ENCODE measurements at places on chromosomes 2 and 18.

DNA sequence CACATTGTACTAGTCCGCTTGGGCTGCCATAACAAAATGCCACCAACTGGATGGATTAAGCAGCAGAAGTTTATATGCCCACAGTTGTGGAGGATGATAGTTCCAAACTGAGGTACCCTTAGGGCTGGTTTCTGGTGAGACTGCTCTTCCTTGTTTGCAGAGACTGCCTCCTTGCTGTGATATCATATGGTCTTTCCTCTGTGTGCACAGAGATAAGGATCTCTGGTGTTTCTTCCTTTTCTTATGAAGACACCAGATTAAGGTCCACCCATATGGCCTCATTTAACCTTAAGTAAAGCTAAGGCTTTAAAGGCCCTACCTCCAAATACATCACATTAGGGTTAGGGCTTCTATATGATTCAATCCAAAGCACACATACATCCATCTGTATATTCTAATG is 738.2 kb upstream of the GCFC2 start:
- no peak for DNase-seq

- no peak for DNase-seq
Observed at GRCh38 chr2:156157670-156158069, 174.9 kb downstream of the NR4A2 start.

DNA sequence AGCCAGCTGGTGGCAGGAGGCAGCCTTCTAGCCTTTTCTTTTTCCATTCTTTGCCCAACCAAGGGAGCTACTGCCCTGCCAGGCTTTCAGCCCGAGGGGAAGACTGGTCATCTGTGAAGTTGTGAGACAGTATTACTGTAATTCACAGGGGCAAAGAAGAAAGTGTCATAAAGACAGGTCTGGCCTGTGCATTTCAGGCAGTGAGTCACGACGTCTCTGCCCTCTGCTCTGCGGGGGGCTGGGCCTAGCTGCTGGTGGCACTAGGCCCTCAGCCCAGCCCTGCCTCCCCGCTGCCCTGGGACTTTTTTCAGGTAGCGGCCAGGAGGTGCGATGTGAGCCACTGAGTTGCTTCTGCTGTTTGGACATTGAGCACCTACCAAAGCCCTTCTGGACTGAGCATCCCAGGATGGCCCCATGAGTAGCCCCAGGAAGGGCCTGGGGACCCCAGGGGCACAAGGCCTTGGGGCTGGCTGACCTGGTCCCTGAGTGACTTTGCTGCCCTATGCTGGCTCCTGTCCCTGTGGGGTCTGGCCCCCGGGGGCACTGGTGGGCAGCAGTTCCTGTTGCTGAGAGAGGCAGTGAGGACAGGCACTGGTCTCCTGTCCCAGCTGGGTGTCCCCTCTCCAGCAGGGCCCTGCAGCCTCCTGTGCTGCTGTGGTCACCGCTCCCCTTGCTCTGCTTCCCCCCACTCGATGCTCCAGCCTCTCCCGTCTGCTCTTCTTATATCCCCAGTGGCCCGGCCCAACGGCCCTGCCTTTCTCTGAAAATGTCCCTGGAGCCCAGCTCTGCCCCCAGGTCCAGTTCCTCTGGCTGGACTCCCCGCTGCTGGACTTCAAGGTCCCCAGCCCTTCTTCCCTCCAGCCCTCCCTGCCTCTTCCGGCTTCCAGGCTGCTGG is 7.0 kb downstream of the INHBB start:
- DNase-seq: no peak

GRCh38 chr18:14026199-14026598 is 106.0 kb downstream of the ZNF519 start:
- DNase-seq: no peak

DNA sequence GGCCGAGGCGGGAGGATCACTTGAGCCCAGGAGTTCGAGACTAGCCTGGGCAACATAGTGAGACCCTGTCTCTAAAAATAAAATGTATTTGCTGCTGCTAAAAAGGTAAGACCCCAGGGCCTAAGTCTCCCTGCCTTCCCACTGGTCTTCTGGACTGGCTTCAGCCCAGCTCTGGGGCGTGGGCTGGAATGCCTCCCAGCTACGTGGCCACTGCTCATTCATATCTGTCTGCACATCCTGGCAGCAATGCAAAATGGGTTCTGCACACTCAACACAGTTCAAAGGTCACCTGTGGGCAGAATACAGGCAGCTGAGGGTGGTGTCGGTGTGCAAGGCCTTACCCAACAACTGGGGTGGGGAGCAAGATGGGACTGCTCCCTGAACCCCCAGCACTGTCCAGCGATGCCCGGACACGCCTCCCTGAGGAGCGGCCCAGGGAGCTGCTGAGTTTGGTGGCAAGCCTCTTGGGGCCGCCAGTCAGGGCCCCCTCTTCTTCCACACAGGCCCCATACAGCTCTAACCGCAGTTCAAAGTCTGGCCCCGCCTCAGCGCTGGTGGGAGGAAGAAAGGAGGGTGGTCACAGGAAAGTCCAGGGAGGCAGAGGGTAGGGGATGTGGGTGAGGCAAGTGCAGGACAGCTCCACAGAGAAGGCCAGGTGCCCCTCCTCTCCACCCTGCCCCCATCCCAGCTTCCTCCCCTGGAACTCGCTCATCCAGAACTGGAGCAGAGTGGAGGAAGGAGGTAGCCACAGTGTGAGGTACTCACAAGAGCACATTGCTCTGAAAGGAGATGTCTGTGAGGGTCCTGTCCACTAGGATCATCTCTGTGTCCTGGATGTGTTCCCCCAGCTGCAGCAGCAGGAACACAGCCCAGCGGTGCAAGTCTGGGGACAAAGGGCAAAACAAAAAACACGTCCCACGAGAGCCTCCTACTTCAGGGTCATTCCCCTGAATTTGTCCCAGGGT is 8.2 kb downstream of the WDR54 start:
- no peak for DNase-seq

DNA sequence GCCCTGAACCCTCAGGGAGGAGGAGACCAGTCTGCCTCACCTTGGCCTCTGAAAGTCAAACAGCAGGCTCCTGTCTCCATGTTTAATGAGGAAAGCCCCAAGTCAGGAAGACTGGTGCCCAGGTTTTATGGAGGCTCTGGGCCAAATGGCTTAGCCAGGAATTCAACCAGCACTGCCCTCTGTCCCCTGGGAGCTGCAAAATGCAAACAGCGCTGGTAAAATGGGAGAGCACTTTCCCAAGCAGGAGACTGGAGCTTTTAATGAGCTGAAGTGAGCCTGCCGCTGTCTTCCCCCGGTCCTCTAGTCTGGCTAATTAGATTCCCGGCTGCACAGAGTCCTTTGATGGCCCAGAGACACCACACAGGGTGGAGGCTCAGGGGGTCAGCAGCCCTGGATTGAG is 276.0 kb upstream of the TRIB2 start:
- DNase-seq: no peak

GRCh38 chr18:79393635-79394533 is 1.8 kb upstream of the NFATC1 start:
- DNase-seq: peak; percentile 87

GRCh38 chr2:136022396-136023146 is 37.1 kb upstream of the DARS1 start:
- no peak for DNase-seq

DNA sequence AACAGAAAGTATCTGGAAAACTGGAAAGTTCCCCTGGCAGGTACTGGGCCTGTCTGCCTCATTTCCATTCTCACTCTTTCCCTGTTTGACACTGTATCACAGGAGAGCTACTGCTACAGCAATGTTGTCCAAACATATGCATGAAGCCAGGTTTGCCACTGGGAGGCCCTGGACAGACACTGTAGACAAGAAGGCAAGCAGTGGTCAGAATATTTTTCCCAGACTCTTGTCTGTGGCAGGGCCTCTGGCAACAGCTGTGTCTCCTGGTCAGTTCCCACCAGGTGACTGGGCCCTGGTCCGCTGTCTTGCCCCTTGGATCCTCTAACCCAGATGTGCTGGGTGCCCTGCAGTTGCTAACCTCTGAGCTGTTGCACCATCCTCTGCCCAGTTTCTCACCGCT is 178.9 kb upstream of the FANCL start:
- DNase-seq: no peak

DNA sequence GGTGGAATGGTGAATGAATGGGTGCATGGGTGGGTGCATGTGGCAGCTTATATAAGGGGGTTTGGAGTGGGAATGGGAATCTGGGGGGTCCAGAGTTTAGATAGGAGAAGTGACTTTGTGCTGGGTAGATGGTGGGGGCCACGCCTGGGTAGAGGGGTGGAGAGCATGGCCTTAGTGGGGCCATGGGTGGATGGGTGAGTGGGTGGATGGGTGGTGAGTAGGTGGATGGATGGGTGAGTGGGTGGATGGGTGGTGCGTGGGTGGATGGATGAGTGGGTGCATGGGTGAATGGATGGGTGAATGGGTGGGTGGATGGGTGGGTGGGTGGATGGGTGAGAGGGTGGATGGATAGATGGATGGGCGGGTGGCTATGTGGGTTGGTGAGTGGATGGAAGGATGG is 53.9 kb downstream of the MYO7B start:
- DNase-seq: no peak

- DNase-seq: no peak
Observed at GRCh38 chr2:218986148-218986761, 1.3 kb upstream of the FEV start.

GRCh38 chr2:175168564-175168945 is 552 bp upstream of the ATF2 start:
- DNase-seq: no peak

- no peak for DNase-seq
Observed at GRCh38 chr2:164515734-164516133, 105.5 kb downstream of the GRB14 start.

DNA sequence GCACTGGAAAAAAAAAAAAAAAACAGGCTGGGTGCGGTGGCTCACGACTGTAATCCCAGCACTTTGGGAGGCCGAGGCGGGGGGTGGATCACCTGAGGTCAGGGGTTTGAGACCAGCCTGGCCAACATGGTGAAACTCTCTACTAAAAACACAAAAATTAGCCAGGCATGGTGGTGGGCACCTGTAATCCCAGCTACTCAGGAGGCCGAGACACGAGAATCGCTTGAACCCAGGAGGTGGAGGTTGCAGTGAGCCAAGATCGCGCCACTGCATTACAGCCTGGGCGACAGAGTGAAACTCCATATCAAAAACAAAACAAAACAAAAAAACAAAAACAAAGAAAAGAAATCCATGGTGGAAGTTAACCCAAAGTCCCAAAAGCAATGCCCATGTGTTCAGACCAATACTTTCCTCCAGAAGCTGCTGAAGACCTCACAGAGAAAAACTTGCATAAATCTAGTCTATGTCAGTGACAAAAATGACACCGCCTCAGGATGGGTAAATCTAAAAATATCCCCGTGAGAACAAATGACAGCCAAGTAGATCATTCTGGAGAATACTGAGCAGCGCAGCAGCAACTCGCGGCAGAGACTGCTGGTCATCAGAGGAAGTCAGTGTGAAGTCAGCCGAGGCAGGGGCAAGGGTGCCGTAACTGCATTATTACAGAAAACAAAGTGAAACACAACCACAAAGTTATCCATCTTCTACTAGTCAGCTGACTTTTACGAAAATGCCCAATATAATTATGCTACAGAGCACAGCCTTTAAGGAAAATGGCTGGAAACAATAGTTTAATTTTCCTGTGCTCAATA is 41.0 kb downstream of the LPIN2 start:
- DNase-seq: no peak

- DNase-seq: no peak
Observed at GRCh38 chr2:98356729-98357128, 10.5 kb downstream of the CNGA3 start.
